RCC 7860 (cell line): ENCODE measurements at places on chromosomes 3 and 15.

GRCh38 chr3:150135287-150135721 lies 164.6 kb upstream of the PFN2 start:
- no peak for DNase-seq

GRCh38 chr15:98003996-98004395 lies 43.5 kb downstream of the ARRDC4 start:
- DNase-seq: no peak

GRCh38 chr3:44950275-44950734 lies 25.7 kb downstream of the ZDHHC3 start:
- DNase-seq: no peak

DNA sequence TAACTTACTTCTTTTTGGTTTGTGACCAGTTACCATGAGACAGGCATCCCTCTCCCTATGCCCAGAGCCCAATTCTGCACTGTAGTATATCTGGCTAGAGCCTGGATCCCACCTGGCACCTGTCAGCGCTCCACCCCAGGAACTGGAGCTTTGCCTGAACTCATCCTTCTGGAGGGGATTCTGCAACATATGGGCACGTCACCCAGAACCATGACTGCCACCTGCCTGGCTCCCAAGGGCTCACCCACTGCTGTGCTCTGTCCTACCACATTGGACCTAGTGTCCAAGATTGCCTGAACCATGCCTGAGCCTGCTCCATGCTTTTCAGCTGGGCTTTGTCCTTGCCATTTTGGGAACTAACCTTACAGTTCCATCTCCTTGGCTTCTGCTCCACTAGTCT lies 21.1 kb upstream of the GAP43 start:
- DNase-seq: no peak

DNA sequence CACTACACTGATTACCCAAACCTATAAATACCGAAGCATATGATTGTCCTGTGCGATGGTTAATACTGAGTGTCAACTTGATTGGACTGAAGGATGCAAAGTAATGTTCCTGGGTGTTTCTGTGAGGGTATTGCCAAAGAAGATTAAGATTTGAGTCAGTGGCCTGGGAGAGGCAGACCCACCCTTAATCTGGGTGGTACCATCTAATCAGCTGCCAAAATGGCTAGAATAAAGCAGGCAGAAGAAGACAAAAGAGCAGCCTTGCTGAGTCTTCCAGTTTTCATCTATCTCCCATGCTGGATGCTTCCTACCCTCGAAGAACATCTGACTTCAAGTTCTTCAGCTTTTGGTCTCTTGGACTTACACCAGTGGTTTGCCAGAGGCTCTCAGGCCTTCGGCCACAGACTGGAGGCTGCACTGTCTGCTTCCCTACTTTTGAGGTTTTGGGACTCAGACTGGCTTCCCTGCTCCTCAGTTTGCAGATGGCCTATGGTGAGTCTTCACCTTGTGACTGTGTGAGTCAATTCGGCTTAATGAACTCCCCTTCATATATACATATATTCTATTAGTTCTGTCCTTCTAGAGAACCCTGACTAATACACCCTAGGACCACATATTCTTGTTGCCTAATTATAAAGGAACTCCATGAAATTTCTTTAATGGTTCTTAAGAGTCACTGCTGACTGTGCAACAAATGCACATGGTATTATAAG lies 31.7 kb downstream of the CSNK1G1 start:
- no peak for DNase-seq

DNA sequence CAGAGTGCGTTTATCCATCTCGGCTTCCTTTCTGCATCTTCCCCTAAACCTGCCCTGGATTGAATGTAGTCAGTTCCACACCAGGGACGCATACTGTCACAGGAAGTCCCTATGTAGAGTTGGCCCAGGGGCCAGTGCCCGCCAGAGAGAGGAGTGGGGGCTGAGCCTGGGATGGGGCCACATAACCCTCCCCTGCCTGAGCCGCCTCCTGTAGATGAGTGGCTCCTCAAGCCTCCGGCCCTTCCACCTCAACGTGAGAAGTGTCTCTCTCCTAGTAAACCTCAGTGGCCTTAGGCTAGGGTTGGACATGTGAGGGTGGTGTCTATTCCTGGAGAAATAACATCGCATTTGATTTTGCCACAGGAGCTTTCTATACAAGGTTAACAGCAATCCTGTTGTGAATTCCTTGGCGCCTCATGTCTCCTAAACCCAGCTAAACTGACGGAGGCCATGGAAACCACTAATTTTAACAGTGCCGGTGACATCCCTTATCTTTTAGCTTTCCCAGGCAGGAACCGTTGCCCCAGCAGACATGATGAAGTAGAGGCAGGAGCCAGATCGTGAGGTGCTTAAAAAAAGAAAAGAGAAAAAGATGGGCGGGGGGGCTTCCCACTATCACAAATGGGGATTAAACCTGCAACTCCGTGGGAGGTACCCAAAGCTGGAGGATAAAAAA lies 171.1 kb downstream of the CHDH start:
- DNase-seq: no peak

DNA sequence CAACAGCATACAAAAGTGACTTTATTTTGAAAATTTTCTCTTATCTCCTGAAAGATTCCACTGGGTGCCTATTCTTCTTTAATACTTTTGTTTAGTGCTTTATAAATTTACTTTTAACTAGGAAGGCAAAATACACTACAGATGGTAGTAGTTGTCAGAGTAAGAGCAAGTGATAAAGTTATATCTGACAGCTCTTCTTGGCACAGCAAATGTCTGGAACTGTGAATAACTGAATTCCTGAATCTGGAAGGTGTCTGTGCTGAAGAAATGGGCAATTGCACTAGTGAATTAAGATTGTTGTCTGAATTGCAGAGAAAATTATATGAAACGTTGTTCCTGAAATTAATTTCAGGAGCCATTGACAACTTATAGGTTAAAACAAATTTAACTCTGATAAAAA lies 213.8 kb upstream of the CBLB start:
- DNase-seq: no peak

DNA sequence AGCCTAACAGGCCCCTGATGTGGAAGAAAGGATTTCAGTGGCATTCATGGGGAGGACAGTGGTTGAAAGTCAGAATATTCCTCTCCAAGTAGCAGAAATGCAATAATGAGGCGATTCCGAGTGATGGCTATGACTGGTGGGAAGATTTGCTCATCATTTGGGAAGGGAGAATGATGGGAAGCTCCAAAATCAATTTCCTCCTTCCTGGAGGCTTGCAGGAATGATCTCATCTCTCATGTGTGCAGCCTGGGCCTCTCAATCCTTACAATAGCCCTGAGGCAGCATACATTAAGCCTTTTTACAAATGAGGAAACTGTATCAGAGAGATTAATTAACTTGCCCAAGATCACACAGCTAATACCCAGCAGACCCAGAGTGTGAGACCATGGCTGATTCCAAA lies 58.7 kb downstream of the BOC start:
- DNase-seq: no peak

GRCh38 chr3:195001961-195002861 lies 268.7 kb downstream of the XXYLT1 start:
- DNase-seq: no peak

GRCh38 chr3:4772171-4772804 lies 206.9 kb upstream of the BHLHE40 start:
- DNase-seq: no peak

DNA sequence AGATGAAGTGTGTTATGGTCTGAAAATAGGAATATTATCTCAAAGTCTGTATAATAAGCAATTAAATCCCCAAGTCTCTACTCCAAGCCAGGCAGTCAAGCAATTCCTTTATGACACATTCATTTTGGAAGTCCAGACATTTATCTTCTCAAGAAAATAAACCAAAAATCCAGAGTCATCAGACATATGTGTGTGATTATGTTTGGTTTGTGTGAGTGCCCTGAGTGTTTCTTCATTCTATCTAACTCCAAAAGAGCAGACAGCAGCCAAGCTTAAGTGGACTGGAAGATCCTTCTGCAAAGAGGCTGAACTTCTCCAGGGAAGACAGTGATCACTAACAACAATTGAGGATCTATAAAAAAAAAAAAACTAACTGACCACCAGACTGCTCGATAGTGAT lies 239.8 kb downstream of the STAG1 start:
- DNase-seq: no peak

DNA sequence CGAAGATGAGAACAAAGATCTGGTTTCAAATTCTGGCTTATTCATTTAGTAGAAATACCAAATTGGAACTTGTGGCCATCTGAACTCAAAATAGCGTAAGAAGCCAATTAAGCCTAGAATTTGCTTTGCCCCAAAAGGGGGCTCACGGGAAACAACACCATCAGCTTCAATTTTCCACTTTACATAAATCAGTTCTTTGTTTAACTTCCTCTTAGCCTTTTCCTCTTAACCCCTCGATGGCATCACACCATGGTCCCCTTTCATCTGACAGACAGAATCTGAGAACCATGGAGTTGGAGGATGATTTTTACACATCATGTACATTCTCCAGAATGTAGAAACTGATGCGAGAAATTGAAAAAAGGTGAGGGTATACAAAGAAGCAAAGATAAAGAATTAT lies 207.0 kb downstream of the FOXP1 start:
- DNase-seq: no peak

DNA sequence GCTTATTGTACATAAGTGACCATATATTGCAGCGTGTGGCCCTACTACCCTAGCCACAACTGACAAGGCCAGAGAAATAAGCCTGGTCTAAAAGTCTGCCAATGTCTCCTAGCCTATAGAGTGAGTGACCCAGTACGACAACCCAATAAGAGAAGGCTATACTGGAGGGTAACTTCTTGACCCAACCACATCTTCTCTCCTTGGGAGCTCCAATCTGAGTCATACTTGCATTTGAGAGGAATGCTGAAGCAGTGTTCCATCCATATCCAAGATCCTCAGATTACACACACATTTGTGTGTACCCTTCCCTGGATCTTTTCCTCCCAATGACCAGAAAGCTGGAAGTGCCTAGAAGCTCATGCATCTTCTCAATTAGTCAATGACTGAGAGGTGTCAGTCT lies 11.3 kb upstream of the STT3B start:
- DNase-seq: no peak

DNA sequence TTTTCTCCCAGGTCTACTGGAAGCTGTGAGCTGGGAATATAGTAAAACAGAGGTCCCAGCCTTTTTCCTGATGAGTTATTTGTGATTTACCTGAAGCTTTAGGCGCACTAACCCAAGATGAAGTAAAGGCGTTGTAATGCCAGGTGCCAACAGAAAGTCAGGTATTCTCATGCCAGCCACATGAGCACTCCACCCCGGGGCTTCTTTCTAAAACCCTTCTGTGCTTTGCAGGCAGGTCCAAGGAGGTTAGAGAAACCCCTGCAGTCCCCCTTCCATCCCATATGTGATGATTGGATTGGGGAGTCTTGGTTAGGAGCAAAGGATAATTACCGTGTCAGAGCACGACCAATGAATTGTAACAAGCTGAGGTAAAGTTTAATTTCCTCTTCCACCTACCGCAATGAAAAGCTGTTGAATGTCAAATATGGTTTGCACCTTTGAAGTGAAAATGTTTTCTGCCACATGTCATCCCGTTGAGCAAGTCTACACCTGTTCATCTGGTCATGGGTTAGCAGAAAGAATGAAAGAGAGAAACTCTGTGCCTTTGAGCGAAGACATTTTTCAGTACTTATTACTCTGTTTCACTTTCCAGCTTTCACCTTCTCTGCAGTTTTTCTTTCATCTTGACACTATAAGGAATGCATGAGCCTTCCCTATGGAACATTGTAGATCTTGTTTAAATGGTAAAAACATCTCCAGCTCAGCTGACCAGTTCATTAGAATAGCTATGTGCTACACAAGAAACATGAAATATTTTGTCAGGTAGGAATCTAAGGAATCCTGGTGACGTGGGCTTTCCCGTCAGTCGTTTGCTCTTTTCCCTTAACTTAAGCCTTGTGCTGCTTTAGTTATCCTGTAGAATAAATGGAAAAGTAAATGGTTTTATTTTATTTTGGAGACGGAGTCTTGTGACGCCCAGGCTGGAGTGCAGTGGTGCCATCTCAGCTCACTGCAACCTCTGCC lies 204.6 kb upstream of the IL12A start:
- DNase-seq: no peak

GRCh38 chr3:146803745-146804144 lies 198.6 kb upstream of the PLSCR5 start:
- no peak for DNase-seq

DNA sequence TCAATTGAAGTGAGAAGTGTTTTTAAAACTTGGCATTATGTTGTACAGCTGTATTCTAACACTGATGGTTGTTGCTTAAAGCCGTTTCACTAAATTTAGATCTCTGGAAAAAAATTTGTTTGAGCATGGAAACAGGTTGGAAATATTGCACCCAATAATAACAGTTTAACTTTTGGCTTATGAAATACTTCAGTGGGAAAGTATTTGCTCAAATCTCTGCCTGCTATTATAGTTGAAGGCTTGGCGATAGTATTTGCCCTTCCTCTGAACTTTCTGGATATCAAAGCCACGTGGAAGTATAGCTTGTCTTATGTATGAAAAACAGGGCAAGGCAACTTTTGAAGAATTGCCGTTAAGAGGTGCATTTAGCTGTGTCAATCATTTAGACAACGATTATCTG lies 270.3 kb upstream of the LRRFIP2 start:
- no peak for DNase-seq

- DNase-seq: no peak
Measured at GRCh38 chr3:146818866-146819265, 213.7 kb upstream of the PLSCR5 start.

DNA sequence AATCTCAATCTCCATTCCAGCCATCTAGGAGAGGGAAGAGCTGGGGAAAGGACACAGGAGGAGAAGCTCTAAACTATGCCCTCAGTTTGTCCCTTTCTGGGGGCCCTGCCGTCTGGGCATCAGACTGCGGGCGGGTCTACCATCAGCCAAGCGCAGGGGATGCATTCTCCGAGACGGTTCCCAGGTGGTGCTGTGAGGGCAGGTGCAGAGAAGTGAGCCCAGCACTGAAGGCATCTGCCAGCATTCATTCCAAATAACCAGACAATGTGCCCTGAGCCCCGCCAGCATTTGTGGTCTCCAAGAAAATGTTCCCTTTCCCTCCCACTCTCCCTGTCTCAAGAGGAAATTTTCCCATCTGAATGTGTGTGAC lies 265.7 kb downstream of the XXYLT1 start:
- DNase-seq: no peak

DNA sequence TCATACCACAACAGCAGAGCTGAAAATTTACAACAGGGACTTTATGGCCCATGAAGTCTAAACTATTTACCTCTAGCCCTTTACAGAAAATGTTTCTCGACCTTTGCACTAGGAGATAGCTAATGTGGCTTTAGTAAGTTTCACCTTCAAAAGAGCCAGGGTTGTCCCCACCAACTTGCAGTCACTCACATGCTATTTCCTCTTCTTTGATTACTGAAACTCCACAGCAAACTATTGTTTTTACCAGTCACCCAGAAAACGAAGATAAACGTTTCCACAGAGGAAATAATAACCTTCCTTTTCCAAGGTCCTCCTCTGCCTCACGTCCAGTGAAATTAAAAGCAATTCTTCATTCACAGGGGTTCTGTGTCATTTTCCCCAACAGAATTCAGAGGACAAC lies 48.2 kb downstream of the WWTR1 start:
- DNase-seq: no peak
